ENCODE measurements at places on chromosomes 13 and 19.

- no peak overlapping the region for H3K4me3 ChIP-seq
- DNase-seq, result peak; percentile 33
- no peak overlapping the region for H3K27ac ChIP-seq
- no peaks in the 10 kb centered on the region for H3K36me3 ChIP-seq
These were observed 6.7 kb upstream of the GNA15 start for GRCh38 chr19:3129112-3129511.

DNA sequence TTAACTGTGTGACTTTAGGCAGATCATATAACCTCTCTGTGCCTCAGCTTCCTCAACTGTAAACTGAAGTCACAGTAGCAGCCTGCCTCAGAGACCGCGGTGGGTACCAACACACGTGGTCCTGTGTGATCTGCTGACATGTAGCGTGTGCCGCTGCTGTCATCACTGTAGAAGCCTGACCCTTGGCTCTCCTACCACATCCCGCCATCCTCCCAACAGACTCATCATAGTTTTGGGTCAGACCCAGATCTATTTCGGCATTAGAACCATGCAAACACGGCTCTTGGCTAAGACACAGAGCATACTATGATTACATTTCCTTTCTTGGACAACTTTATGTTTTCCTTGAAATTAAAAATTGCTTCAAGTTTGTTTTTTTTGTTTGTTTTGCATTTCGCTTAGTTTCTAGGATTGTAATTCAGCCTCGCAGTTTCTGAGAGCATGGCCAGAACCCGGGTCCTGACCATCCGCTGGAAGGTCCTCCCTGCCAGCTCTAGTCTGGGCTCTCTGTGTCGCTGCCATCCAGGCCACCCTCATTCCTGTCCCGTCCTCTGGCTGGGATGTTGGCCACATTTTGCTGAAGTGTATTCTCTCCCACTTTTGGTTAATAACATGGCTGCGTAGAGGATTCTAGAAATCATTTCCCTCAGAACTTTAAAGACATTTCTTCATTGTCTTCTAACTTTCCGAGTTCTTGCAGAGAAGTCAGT lies 53.0 kb downstream of the GGACT start:
- H3K27ac ChIP-seq, result no peak overlapping the region
- peaks cover 2% of the 10 kb centered on the region for H3K36me3 ChIP-seq
- no peaks in the 10 kb centered on the region for H3K27me3 ChIP-seq
- H3K4me3 ChIP-seq, result no peak overlapping the region
- H3K4me1 ChIP-seq, result peaks cover 25% of the 10 kb centered on the region

DNA sequence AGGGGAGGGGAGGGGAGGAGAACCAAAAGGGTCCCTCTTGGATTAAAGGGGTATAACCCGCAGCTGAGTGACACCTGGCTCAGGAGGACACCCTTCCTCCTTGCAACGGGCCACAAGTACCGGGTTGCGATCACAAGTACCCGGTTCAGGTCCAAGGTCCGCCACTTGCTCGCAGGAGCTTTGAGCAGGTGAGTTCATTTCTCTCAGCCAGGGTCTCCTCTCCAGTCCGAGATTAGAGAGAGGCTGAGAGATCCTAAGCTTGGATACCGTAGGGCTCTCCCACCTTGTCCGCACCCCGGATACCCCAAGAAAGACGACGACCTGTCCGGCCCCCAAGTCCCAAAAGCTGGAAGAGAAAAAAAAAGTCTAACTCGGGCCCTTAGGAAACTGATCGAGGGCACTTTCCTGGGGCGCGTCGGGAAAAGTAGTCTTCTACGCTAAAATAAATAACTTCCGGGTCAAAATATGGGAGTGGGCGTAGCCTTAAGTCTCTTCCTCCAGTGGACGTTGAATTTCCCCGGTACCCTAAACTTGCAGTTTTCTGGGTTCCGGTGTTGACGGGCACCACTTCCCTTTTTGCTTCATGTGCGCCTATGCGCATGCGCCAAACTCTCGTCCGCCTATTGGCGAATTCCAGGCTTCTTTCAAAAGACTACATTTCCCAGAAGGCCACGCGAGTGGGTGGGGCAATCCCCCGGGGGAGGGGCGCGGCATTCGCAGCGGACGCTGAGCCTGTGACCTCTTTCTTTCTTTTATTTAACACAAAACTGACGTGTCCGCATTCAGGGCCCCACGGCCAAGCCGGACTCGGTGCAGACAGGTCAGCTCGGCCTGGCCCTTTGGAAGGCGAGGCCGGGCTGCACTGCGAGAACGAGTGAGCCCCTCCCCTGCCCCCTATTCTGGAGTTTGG lies 4.4 kb downstream of the C19orf67 start:
- no peaks in the 10 kb centered on the region for H3K27me3 ChIP-seq
- DNase-seq, result peak; percentile 100
- peaks cover 28% of the 10 kb centered on the region for H3K4me1 ChIP-seq
- peak overlapping the region; percentile 96 for H3K27ac ChIP-seq
- H3K36me3 ChIP-seq, result no peaks in the 10 kb centered on the region
- peak overlapping the region; percentile 90 for H3K4me3 ChIP-seq

DNA sequence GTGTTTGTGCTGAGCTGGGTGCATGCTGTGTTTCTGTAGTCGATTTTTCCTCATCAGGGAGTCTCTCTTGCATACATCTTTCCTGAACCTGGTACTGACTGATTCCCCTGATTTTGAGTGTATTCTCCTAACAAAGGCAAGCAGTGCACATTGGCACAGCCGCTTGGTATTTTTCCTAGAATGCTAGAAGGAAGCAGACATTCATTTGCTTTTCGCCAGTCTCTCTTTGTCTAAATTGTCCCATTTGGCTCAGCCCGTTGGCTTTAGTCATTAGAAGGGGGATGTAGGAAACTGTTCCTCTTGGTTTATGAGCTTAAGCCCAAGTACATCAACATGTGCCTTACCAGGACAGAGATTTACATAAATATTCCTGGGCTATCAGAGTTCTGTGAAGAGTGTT lies 266.1 kb upstream of the TMTC4 start:
- no peak overlapping the region for H3K27ac ChIP-seq
- no peaks in the 10 kb centered on the region for H3K4me1 ChIP-seq
- H3K27me3 ChIP-seq, result peaks cover 7% of the 10 kb centered on the region
- DNase-seq, result no peak
- H3K36me3 ChIP-seq, result no peaks in the 10 kb centered on the region

DNA sequence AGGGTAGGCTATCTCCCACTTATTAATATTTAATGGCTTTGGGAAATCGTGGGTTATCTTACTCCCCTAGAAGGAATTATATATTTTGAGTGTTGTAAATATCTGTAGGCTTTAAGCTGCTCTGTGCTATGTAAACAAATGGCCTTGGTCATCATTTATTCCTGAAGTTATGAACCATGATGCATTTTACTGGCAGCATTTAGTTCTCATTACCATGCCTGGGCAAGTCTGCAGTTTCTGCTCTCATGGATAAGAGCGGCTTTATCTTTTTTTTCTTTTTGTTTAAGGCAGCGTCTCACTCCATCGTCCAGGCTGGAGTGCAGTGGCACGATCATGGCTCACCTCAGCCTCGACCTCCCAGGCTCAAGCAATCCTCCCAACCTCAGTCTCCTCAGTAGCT lies 156.1 kb downstream of the IRS2 start:
- peaks cover 5% of the 10 kb centered on the region for H3K27me3 ChIP-seq
- no peak overlapping the region for H3K4me3 ChIP-seq
- no peaks in the 10 kb centered on the region for H3K4me1 ChIP-seq
- no peak for DNase-seq

DNA sequence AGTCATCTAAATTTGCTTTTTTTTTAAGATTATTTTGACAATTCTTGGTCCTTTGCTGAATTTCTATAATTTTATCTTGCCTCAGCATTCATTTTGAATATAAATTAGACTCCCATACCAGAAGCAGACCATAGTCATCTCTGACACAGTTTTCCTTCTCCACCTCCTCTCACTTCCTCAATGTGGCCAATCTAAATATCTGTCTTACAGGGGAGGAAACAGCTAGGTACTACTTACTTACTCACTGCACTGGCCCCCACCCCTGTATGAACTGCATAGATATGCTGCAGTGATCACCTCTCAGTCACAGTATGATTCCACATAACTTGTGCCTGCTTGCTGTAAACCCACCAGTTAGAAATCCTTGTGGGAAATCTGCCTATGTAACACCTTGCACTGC lies 665.6 kb downstream of the FGF9 start:
- H3K27me3 ChIP-seq, result no peaks in the 10 kb centered on the region
- DNase-seq, result no peak
- H3K4me3 ChIP-seq, result no peak overlapping the region
- no peak overlapping the region for H3K27ac ChIP-seq
- no peaks in the 10 kb centered on the region for H3K36me3 ChIP-seq

GRCh38 chr13:30900952-30901749 lies 4.9 kb upstream of the MEDAG start:
- no peak for DNase-seq
- no peaks in the 10 kb centered on the region for H3K36me3 ChIP-seq
- peaks cover 3% of the 10 kb centered on the region for H3K4me1 ChIP-seq
- no peak overlapping the region for H3K4me3 ChIP-seq

GRCh38 chr13:31209172-31209840 lies 9.5 kb downstream of the B3GLCT start:
- H3K36me3 ChIP-seq, result no peaks in the 10 kb centered on the region
- no peaks in the 10 kb centered on the region for H3K27me3 ChIP-seq
- DNase-seq, result no peak
- peaks cover 16% of the 10 kb centered on the region for H3K4me1 ChIP-seq
- H3K27ac ChIP-seq, result no peak overlapping the region
- H3K4me3 ChIP-seq, result no peak overlapping the region

DNA sequence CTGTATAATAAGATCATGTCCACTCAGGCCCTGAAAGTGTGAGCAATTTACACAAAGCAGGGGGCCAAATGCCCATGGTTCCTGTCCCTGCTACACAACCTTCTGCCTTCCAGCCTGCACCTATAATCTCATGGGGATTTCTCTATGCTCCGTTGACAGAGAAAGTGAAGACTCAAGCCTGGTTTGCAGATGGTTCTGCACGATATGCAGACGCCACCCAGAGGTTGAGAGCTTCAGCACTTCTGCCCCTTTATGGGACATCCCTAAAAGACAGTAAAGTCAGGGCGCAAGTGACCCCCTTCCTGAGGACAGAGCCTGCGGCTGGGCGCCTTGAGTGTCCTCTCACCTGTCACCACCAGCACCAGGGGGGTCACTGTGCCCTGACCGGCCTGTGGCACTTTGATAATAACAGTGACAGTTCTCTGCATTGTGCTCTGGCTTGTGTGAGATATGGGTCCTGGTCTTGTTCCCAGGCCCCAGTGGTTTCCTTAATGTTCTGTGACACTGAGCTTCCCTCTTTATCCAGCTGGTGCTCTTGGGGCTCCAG lies 15.1 kb downstream of the LILRA5 start:
- peaks cover 25% of the 10 kb centered on the region for H3K27me3 ChIP-seq
- H3K27ac ChIP-seq, result no peak overlapping the region
- H3K36me3 ChIP-seq, result no peaks in the 10 kb centered on the region
- DNase-seq, result no peak

DNA sequence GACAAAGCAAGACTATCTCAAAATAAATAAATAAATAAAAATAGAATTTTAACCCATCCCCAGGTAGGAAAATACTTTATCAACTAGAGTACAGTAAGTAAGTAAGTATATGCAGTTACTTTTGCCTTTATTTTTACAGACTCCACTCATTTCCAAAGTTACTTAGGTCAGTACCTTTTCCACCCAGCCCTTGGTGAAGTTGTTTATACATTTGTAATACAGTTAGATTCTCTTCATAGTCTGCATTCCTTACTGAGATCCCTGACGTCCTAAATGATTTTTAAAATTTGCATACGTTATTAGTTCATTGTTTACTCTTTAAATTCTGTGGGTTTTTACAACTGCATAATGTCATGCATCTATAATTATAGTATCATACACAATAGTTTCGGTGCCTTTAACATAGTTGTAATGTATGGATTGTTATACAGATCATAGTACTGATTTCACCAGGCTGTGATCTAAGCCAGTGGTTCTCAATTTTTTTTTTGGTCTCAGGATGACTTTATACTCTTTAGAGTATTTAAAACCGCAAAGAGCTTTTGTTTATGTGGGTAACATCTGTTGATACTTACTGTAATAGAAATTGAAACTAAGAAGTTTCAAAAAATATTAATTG lies 10.4 kb downstream of the SETDB2 start:
- no peak overlapping the region for H3K4me3 ChIP-seq
- peaks cover 32% of the 10 kb centered on the region for H3K4me1 ChIP-seq
- peaks cover 40% of the 10 kb centered on the region for H3K36me3 ChIP-seq
- H3K27me3 ChIP-seq, result no peaks in the 10 kb centered on the region

- H3K27me3 ChIP-seq, result peaks cover 4% of the 10 kb centered on the region
- H3K4me1 ChIP-seq, result peaks cover 5% of the 10 kb centered on the region
- no peak overlapping the region for H3K4me3 ChIP-seq
- no peak for DNase-seq
- no peak overlapping the region for H3K27ac ChIP-seq
These were observed 6.0 kb downstream of the PEX11G start for GRCh38 chr19:7482584-7483439.

GRCh38 chr13:46620029-46620428 lies 67.1 kb downstream of the LRCH1 start:
- H3K36me3 ChIP-seq, result no peaks in the 10 kb centered on the region
- H3K4me1 ChIP-seq, result peaks cover 37% of the 10 kb centered on the region
- H3K27me3 ChIP-seq, result no peaks in the 10 kb centered on the region
- no peak overlapping the region for H3K27ac ChIP-seq
- H3K4me3 ChIP-seq, result no peak overlapping the region

- no peak for DNase-seq
- peaks cover 1% of the 10 kb centered on the region for H3K4me1 ChIP-seq
- H3K27me3 ChIP-seq, result peaks cover 51% of the 10 kb centered on the region
- H3K36me3 ChIP-seq, result no peaks in the 10 kb centered on the region
- no peak overlapping the region for H3K4me3 ChIP-seq
These were observed 21.2 kb upstream of the MCF2L start for GRCh38 chr13:112947796-112948195.

DNA sequence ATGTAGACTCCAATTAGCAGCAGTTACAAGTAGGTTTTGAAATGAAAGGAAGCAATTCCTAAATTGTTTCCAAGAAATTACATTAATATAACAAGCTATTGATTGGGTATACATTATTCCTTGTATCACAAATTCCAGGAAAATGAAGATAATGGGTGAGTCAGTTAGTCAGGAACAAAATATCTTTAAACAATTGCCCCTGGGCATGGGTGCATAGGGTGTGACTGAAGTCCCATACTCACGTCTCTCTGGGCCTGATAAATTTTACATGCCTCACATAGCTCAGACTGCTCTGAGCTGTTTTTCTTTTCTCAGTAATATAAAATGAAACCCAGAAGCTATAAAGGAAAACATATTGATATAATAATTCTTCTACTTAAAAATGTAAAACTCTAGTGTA lies 87.8 kb downstream of the FNDC3A start:
- no peak for DNase-seq
- H3K4me3 ChIP-seq, result no peak overlapping the region
- H3K36me3 ChIP-seq, result peaks cover 6% of the 10 kb centered on the region
- H3K4me1 ChIP-seq, result peaks cover 7% of the 10 kb centered on the region
- no peaks in the 10 kb centered on the region for H3K27me3 ChIP-seq

- H3K27ac ChIP-seq, result no peak overlapping the region
- H3K4me1 ChIP-seq, result no peaks in the 10 kb centered on the region
- no peaks in the 10 kb centered on the region for H3K27me3 ChIP-seq
- DNase-seq, result no peak
- H3K4me3 ChIP-seq, result no peak overlapping the region
- H3K36me3 ChIP-seq, result no peaks in the 10 kb centered on the region
These were observed 431.7 kb downstream of the EFNB2 start for GRCh38 chr13:106103779-106104178.

Data from activated CD4-positive, alpha-beta T cell treated with anti-CD3 and anti-CD28 coated beads, Interleukin-2, amount 10 ng/mL, durations not matched to agents 7 days and 5 days (primary cell).